ENCODE measurements at places on chromosomes 5 and 9. TPM values are rescaled to one million over a fixed set of nuclear protein-coding genes. Genes with fewer than 3 reads are reported as not detected.

RACK1 gene
- total RNA-seq, result 1,262 TPM

DNA sequence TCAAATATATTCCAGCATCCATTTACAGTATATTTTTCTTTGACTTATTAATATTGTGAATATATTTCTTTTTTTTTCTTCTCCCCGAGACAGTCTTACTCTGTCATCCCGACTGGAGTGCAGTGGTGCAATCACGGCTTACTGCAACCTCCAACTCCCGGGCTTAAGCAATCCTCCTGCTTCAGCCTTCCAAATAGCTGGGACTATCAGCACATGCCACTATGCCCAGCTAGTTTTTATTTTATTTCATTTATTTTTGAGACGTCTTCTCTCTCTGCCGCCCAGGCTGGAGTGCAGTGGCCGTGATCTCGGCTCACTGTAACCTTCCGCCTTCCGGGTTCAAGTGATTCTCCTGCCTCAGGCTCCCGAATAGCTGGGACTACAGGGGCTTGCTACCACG is 7.4 kb upstream of the GLIPR2 start:
- no peak for DNase-seq

- DNase-seq, result no peak
These were observed 96.8 kb downstream of the WNK2 start for GRCh38 chr9:93280661-93281259.

DNA sequence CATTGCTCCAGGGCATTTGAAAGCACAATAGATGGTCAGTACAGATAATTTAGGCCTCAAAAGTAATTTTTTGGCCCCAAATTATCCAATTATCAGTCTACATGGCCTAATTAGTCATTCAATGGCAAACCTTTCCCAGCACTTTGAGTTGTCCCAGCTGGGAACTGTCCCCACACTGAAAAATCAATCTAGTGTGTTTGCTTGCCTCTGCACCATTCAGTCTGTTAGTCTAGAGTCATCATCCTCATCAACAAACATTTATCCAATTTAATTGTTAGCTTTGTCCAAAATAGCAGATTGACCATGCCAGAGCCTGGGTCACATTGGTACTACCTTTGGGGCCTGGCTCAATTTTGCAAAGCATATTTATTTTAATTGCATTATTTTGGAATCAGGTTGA is 13.9 kb downstream of the NR4A3 start:
- DNase-seq, result no peak

GRCh38 chr9:16337322-16338029 is 533.0 kb downstream of the BNC2 start:
- no peak for DNase-seq

SLC27A6 gene
- total RNA-seq, result not detected

DNA sequence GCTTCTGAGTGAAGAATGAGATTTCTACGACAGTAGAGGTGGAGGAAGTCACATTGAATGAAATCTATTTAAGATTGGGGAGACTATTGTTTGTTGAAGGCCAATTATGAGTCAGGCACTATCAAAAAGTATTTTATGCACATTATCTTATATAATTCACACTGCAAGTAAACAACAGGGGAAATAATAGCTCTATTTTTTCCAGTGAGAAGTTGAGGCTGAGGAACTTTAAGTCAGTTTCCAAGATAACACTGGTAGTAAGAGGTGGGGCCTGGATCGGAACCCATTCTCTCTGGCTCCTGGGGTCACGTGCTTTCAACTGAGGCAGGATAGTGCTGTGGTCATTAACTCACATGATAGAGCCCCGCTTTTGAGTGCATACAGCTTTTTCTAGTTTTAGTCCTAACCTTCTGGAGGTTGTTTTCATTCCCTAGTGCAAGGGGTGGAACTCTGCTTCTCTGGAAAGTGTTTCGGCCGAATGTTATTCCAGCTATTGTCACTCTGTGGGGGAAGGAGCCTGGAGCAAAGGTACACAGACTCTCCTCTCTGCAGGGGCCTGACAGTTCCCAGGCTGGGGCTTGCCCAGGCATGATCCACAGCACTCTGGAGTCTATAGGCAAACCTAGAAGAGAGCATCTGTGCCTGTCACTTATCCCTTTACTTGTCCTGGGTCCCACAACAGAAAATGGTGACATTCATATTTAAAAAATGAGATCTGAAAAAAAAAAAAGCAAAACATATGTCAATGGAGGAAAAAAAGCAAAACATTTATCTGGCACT is 352.4 kb upstream of the ACTBL2 start:
- no peak for DNase-seq

KCNV2 gene
- not detected for total RNA-seq

QRFP gene
- not detected for total RNA-seq

FSD1L gene
- 5.1 TPM for total RNA-seq

- no peak for DNase-seq
These were observed 70.1 kb downstream of the GNAQ start for GRCh38 chr9:77961541-77961940.

FASTKD3 gene
- 8.3 TPM for total RNA-seq

DNA sequence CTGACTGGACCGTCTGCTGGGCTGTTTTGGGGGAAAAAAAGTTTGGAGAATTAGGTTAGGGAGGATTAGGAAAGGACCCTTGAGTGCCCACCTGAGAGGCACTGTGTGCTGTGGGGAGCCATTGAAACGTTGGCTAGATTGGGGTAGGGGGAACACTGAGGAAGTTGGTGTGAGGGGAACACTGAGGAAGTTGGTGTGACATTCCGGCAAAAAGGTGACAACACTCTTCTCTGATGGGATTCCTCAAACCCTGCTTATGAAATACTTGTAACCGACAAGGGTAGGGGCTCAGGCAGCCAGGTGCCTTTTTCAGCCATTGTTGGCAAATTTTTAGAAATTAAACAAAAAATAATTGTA is 1.0 kb downstream of the CYSTM1 start:
- DNase-seq, result no peak
